ENCODE measurements at places on chromosomes 2 and 18.

- no peak overlapping the region for H3K4me3 ChIP-seq
- peak overlapping the region; percentile 88 for H3K27ac ChIP-seq
- H3K27me3 ChIP-seq: no peaks in the 10 kb centered on the region
Measured at GRCh38 chr2:42960842-42961180, 168.4 kb upstream of the HAAO start.

DNA sequence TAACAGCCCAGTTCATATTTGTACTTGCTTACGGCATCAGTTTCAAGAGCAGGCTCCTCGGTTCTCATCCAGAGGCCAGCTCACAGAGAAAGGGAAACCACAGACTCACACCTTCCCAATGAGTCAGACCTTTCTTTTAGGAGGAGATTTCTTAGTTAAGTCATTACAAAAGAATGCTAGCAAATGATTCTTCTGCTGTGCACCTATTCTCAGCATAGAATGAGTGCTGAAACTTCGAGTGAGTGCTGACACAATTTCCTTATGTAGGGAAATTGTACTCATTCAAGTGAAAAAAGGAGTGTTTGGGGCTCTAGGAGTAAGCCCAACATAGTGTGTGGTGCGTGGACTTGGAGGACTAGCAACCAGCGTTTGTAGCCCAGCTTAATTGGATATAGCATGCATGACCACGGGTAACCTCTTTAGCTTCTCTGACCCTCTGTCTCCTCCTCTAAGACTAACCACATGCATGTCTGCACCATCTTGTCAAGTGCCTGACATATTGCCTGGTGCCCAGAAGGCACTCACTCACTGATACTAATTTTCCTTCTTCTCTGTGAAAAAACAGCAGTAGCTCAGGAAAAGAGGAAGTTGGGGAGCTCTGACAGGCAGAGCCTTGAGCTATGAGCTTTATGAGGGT is 87.0 kb downstream of the ALPK2 start:
- H3K27me3 ChIP-seq: no peaks in the 10 kb centered on the region
- H3K27ac ChIP-seq: no peak overlapping the region
- H3K36me3 ChIP-seq: no peaks in the 10 kb centered on the region
- H3K4me3 ChIP-seq: no peak overlapping the region

GRCh38 chr18:12403601-12404506 is 3.9 kb upstream of the PRELID3A start:
- no peaks in the 10 kb centered on the region for H3K27me3 ChIP-seq
- DNase-seq: no peak
- H3K27ac ChIP-seq: no peak overlapping the region
- peaks cover 2% of the 10 kb centered on the region for H3K4me1 ChIP-seq

DNA sequence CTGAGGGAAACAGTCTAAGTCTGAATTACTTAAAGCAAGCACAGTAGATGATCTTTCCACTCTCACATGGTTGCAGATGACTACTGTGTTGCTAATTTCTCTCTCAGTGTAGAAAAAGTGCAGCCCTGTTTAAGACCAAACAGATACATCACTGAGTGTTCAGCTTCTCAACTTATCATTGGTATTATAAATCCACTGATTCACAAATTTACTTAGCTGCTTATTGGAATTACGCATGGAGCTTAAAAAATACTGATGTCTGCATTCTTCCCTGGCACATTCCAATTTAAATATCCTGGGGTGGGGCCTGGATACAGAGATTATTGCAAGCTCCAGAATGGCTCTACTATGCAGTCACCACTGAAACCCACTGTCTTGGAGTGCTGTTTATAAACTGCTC is 411.2 kb downstream of the RND3 start:
- no peaks in the 10 kb centered on the region for H3K36me3 ChIP-seq
- H3K27me3 ChIP-seq: no peaks in the 10 kb centered on the region
- H3K4me1 ChIP-seq: peaks cover 7% of the 10 kb centered on the region
- H3K4me3 ChIP-seq: no peak overlapping the region
- no peak for DNase-seq

- no peaks in the 10 kb centered on the region for H3K36me3 ChIP-seq
- H3K4me1 ChIP-seq: peaks cover 3% of the 10 kb centered on the region
- H3K27me3 ChIP-seq: no peaks in the 10 kb centered on the region
- no peak overlapping the region for H3K4me3 ChIP-seq
Measured at GRCh38 chr18:7950380-7951136, 383.4 kb downstream of the PTPRM start.

DNA sequence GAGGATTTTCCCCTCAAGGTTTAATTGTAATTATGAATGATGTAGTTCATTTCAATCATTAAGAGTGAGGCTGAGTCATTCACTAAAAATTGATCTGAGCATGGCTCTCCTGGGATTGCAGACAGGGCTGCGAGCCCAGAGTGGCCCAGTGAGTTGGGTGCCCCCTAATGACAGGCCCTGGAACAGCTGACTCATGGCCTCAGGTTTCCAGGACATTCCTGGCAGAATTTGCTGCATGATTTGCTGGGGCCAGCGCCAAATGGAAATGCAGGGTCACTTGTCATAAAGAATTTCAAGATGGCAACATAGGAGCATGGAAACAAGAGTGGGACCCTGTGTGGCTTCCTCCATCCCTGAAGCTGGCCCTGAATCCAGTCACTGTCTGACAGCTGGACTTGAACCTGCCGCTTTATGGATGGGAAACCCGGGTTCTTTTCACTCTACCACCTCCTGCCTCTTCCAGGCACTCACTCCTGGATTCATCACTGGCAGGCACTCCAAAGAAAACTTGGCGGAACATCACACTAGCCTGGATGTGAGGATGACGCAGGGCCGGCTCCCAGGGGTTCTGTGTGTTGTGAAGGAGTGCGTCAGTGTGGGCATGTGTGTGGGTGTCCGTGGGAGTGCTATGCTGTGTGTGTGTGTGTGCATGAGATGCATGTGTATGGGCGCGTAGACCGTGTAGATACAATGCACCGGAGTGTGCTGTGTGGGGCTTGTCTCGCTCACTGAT is 15.2 kb downstream of the OTOF start:
- peak; percentile 52 for DNase-seq
- no peak overlapping the region for H3K4me3 ChIP-seq
- no peak overlapping the region for H3K27ac ChIP-seq

DNA sequence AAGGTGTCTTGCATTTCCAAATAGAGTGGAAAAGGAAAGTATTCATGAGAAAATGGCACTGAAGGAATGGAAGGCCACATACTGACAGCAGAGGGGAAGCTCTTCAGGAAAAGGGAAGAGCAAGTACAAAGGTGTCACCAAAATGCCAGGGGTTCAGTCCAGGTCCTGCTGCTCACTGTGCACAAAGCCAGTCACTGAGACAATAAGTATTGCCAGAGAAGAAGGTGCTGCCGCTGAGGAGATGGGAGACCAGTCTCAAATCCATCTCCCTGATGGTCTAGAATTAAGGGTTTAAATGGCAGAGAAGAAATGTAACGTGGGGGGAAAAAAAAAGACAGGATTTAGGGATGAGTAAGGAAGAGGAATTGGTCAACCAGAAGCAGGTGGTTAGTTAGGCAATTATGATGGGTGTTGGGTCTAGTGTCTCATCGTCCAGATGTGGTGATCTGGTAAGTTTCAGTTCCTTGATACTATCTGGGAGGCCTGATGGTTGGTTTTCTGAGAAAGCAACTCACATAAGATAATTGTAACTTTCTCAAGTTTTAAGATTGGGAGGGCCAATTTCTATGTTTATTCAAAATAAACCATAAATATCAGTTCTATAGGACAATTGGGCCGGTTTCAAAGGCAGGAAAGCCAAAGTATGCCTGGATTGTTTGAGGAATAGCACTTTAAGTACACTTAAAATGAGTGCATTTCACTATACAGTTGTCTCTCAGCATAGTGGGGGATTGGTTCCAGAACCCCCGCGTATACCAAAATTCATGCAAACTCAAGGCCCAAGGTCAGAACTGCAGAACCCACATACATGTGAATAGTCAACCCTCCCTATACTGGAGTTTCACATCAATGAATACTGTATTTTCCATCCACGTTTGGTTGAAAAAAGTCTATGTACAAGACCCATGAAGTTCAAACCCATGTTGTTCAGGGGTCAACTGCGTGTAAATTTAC is 109.1 kb upstream of the DNAJC10 start:
- H3K4me1 ChIP-seq: no peaks in the 10 kb centered on the region
- H3K27me3 ChIP-seq: no peaks in the 10 kb centered on the region
- no peak overlapping the region for H3K4me3 ChIP-seq
- H3K27ac ChIP-seq: no peak overlapping the region

- no peak overlapping the region for H3K27ac ChIP-seq
Measured at GRCh38 chr2:203750346-203751068, 44.1 kb downstream of the CD28 start.

DNA sequence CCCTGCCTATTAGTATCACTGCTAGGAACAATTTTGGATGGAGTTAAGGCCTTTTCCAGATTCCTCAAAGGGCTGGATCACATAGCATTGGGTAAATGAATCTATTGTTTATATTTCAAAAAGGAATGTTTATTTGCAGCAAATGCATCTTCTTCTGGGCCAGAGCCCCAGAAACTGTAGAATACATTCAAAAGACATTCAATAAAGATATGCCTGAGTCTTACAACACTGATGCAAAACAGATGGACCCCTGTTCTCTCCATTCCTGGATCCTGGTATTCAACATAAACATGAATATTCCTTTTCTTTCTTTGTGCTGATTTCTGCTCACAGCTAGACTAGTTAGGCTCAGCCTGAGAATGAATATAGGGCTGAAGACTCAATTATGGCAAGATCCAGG is 227.2 kb upstream of the KLHL29 start:
- H3K4me3 ChIP-seq: no peak overlapping the region
- no peaks in the 10 kb centered on the region for H3K27me3 ChIP-seq
- no peaks in the 10 kb centered on the region for H3K36me3 ChIP-seq
- DNase-seq: no peak

GRCh38 chr2:100124761-100125160 is 17.6 kb downstream of the AFF3 start:
- H3K27me3 ChIP-seq: no peaks in the 10 kb centered on the region
- peaks cover 4% of the 10 kb centered on the region for H3K4me1 ChIP-seq
- no peak for DNase-seq
- no peaks in the 10 kb centered on the region for H3K36me3 ChIP-seq
- no peak overlapping the region for H3K4me3 ChIP-seq
- H3K27ac ChIP-seq: no peak overlapping the region

- DNase-seq: no peak
- H3K4me1 ChIP-seq: no peaks in the 10 kb centered on the region
- H3K36me3 ChIP-seq: no peaks in the 10 kb centered on the region
- H3K27me3 ChIP-seq: no peaks in the 10 kb centered on the region
- H3K4me3 ChIP-seq: no peak overlapping the region
- H3K27ac ChIP-seq: no peak overlapping the region
Measured at GRCh38 chr2:16441431-16441830, 224.2 kb downstream of the CYRIA start.

DNA sequence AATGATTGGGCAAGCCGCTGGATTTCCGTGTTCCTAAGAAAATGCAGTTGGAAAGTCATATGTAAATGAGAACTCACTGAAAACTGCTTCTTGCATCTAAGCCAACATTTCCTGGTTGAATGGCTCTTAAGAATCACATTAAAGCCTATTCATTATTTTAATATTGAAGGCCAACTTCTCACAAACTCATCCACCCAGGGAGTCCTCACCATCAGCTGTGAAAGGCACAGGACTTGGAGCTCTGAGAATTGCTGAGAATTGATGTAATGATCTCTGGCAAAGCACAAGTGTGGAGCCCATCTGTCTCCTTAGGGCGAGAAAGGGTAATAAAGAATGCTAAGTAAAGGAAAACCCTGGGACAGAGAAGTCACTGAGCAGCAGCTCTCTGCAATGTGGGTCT is 55.9 kb upstream of the APCDD1 start:
- no peak for DNase-seq
- no peak overlapping the region for H3K4me3 ChIP-seq
- no peaks in the 10 kb centered on the region for H3K4me1 ChIP-seq
- no peaks in the 10 kb centered on the region for H3K36me3 ChIP-seq
- no peak overlapping the region for H3K27ac ChIP-seq

DNA sequence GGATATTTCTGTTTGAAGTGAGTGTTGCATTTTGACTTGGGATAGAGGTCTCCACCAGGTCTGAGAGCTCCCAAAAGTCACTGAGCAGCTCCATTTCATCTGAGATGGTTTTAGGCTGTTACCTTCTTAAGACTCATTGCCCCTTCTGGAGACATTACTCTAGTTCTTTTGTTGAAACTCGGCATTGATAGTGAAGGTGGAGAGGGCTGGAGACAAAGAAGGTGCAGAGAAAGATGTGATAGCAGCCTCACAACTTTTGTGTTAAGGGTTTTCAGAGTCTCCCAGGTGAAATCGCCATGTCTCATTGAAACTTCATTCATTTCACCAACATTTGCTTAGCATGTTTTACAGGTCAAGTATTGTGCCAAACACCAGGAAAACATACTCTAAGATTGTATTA is 219.6 kb downstream of the INSIG2 start:
- peaks cover 38% of the 10 kb centered on the region for H3K27me3 ChIP-seq
- DNase-seq: no peak
- no peaks in the 10 kb centered on the region for H3K36me3 ChIP-seq
- no peak overlapping the region for H3K4me3 ChIP-seq

DNA sequence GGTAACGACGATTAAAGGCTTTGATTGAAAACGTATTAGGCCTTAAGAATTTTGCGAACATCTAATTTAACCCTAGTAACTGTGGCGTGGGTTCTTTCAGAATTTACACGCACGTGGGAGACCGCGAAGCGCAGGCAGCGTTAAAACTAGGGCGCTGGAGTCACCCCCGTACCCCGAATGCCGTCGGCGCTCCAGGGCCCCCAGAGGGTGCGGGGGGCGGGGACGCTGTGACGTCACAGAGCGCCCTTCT is 673 bp upstream of the SMCHD1 start:
- DNase-seq: no peak
- H3K27ac ChIP-seq: peak overlapping the region; percentile 98
- peaks cover 31% of the 10 kb centered on the region for H3K4me1 ChIP-seq
- no peaks in the 10 kb centered on the region for H3K27me3 ChIP-seq

GRCh38 chr18:21656402-21656801 is 44.3 kb downstream of the SNRPD1 start:
- H3K27me3 ChIP-seq: no peaks in the 10 kb centered on the region
- DNase-seq: no peak
- no peaks in the 10 kb centered on the region for H3K36me3 ChIP-seq
- H3K4me3 ChIP-seq: no peak overlapping the region

- no peak for DNase-seq
- no peak overlapping the region for H3K27ac ChIP-seq
- no peaks in the 10 kb centered on the region for H3K27me3 ChIP-seq
- no peaks in the 10 kb centered on the region for H3K36me3 ChIP-seq
- no peaks in the 10 kb centered on the region for H3K4me1 ChIP-seq
Measured at GRCh38 chr2:6164986-6165747, 473.0 kb downstream of the SOX11 start.

DNA sequence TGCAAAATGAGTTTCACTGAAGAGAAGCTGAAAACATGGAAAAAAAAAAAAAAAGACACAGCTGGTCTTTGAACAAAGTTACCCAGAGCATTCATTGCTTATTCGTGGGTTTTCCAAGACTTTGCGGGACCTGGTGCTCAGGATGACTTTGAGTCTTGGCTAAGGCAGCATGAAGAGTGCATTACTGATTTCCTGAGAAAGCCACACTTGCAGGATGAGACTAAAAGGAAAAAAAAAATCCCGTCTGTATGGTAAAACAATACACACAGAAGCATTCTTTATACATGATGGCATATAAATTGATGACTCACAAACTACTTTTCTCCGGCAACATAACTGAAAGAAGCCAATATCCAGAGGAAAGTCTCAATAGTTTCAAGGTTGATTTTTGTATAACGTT is 195.4 kb downstream of the SPP2 start:
- H3K27me3 ChIP-seq: peaks cover 9% of the 10 kb centered on the region
- no peaks in the 10 kb centered on the region for H3K36me3 ChIP-seq
- no peak overlapping the region for H3K4me3 ChIP-seq
- no peak for DNase-seq
- H3K4me1 ChIP-seq: no peaks in the 10 kb centered on the region
- no peak overlapping the region for H3K27ac ChIP-seq

- no peaks in the 10 kb centered on the region for H3K36me3 ChIP-seq
- no peak overlapping the region for H3K27ac ChIP-seq
- DNase-seq: no peak
- no peaks in the 10 kb centered on the region for H3K27me3 ChIP-seq
Measured at GRCh38 chr2:138373993-138374408, 127.6 kb upstream of the SPOPL start.
